ENCODE measurements at places on chromosomes 3 and 15.

DNA sequence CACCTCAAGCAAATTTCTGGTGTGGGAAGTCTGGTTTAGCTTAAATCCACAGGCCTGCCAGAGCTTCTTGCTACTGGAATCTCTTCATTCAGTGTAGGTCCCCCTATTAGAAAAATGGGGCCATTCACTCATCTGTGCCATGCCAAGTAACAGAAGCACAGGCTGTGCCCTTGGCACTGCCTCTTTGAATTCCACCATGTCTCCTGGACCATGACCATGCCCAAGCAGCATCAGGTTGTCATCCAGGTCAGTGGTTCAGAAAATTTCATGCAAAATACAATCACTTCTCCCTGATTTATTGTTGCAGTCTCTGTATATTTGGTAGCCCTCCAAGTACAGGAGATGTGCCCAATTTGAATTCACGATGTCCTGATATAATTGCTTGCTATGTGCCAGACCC, 602.1 kb upstream of the ZNF385D start:
- no peak for DNase-seq

DNA sequence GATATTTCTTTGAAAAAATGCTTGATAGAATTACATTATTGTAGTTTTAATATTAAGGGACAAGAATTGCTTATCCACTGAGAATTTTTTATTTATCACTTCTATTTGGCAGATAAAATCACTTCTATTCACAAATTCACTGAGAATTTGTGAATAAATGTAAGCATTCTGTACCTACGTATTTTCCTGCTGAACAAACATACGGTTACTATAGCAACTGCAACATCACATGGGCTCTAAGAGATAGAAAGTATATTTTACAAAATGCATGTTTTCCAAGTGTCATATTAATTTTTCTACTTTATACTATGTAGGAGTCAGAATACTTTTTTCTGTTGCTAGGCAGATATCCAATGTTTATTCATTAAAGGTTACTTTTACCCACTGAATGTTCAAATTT, 166.2 kb downstream of the ZIC1 start:
- no peak for DNase-seq

- no peak for DNase-seq
Measured at GRCh38 chr3:183317886-183318865, 65.1 kb downstream of the B3GNT5 start.

DNA sequence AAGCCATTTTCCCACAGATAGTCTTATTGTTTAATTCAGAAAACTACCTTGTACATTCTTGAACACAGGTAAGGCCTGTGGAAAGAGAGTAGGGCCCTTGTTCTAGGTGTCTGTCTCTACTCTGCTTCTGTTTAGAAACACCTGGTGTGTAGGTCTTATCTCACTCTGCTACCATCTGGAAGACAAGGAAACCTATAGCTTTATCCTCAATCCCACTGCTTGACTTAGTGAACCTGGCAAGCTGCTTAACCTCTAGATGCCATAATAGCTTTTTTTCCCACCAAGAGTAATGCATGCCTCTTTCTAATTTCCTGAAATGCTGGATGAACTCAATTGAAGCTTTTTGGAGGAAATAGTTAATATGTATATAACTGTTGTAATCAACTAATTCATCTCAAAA, 82.6 kb upstream of the RAP2B start:
- no peak for DNase-seq

DNA sequence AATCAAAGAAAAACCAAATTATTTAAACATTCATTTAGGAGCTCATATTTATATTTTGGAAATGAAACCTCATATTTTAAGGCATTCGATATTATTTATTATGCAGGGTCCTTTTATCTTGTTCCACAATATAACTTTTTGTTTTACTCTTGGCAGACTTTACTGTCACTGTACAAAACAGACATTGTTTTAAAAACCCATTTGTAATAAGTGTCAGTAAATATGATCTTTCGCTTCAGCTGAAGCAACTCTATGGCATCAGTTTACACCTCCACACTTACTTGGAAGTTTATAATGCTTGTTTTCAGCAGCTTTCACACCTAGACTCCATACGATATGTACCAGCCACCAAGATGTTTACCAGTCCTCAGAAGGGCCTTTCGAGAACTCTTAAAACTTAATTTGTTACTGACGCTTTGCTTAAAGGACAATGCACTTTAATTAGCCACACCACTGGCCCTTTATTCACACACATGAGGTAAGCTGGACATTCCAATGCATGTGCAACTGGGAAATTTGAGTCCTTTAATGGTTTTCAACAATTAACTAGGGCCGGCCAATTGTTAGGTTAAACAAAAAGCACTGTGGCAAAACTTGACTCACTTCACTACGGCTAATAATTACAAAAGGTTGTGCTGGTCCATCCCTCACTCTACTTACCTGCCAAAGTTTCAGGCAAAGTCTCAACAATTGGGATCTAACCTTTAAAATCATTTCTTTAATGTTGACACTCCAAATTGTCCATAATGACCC, 16.7 kb downstream of the WWTR1 start:
- no peak for DNase-seq

DNA sequence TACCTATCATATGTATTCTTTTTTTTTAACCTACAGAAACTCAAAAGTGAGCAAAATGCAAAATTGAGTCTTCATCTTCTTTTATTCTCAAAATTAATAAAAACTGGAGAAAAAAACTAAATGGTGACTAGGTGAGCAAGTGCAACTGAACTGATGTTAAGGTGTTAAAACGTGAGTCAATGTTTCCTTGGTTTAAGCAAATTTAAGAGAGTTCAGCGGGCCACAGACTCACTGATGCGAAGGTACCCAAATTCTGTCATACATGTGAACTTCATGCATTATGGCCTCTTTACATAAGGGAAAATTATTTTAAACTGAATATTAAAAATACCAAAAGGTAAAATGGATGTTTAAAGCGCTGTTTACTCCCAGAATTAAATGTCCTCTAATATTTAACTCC, 206.6 kb downstream of the FOXP1 start:
- no peak for DNase-seq

DNA sequence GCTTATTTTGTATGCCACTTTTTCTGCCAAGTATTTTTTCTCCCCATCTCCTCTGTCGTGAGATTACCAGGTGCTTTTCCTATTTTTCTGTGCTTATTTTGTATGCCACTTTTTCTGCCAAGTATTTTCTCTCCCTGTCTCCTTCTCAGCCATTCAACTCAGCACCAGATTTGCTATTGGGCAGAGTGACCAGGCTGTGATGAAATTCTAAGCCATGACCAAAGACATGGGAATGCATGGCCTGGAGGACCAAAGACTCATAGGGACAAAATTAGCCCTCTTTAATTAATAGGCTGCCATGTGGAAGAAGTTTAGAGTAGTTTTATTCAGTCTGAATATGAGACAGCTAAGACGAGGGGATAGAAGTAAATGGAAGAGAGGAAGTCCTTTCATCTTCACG, 257.4 kb downstream of the SQOR start:
- DNase-seq, result no peak

GRCh38 chr15:97929456-97930229, 30.9 kb upstream of the ARRDC4 start:
- DNase-seq, result no peak

DNA sequence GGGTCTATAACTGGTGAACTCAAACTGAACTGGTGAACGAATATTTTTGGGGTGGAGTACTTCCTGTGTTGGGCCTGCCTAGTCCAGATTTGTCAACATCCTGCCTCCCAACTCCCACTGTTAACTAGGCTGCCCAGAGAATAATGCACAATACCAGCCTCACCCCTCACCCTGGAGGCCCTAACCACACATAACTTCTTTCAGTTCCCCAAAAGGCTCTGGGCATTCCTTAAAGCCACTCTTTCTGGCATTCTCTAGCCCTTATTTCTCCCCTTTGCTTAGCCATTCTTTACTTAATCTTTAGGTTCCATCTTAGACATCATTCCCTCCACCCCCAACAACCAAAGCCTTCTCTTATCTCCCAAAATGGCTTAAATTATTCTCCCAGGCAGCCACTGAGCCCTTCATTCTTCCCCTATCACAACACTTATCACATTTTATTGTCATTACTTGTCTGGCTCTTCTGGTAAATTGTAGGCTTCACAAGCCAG, 9.1 kb upstream of the SEC11A start:
- DNase-seq, result peak; percentile 42

- DNase-seq, result no peak
Measured at GRCh38 chr15:90227336-90227735, 6.4 kb downstream of the CIB1 start.

DNA sequence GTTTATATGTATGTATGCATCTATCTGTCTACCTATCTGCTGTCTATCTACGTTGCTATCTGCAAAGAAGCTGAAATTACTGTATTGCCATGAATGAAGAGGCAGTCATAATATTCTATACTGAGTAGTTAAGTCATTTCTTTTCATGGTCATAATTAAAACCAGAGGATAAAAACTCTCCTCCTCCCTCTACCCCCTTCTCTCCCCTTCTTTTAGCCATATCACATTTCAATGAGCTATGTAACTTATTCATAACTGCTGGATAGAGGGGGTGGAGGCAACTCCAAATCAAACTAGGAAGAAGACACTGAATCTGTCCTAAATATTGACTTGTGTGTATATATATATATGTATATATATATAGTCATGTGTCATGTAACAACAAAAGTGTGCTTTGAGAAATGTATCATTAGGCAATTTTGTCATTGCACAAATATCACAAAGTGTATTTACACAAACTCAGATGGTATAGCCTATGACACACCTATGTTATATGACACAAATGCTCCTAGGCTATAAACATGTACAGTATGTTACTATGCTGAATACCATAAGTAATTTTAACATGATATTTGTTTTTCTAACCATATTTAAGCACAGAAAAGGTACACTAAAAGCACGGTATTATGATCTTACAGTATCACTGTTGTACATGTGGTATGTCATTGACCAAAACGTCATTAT, 229.7 kb upstream of the KCNMB2 start:
- DNase-seq, result no peak

GRCh38 chr3:185046164-185046515, 106.7 kb downstream of the C3orf70 start:
- no peak for DNase-seq

DNA sequence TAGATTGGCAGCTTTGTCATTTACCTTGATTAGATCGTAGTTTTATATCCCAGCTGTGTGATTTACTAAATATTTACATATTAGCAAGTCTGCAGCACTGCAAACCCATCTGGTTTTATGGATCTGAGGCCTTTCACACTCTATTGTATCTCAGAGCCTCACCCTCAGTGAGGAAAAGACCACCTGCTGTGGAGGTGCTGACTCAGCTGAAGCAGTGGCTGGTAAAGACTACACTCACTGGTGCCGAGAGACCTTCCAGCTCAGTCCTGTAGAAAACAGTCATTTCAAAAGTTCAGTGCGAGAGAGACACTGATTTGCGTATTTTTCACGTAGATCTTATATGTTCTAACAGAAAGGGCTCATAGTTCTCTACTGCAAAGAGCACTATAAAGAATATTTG, 307.8 kb upstream of the TPM1 start:
- DNase-seq, result no peak

DNA sequence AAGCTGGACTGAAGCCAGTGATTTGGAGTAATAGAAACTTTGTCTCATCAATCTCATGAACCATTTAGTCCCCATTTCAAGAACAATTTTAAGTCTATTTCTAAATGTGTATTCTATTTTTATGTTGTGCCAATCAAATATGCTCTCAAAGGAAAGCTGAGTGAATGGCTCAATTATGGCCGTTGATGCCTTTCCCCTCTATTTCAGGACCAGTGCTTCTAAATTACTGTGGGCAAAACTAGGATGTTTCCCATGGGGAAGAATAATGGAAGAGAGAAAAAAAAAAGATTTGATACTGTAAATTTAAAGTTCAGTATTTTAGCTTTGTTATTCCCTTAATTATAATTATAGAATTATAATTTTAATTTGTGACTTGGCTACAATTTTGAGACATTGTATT, 110.1 kb downstream of the CADM2 start:
- DNase-seq, result no peak

GRCh38 chr3:15997274-15997943, 177.1 kb upstream of the GALNT15 start:
- no peak for DNase-seq

- no peak for DNase-seq
Measured at GRCh38 chr3:9795207-9795606, 2.3 kb downstream of the ARPC4 start.

- DNase-seq, result peak; percentile 81
Measured at GRCh38 chr3:125051715-125052581, 3.8 kb downstream of the HEG1 start.

GRCh38 chr15:47570044-47570443, 147.3 kb upstream of the SEMA6D start:
- DNase-seq, result no peak

- DNase-seq, result no peak
Measured at GRCh38 chr3:18901571-18901970, 246.7 kb upstream of the KCNH8 start.
